ENCODE measurements at places on chromosomes 6 and 20.

DNA sequence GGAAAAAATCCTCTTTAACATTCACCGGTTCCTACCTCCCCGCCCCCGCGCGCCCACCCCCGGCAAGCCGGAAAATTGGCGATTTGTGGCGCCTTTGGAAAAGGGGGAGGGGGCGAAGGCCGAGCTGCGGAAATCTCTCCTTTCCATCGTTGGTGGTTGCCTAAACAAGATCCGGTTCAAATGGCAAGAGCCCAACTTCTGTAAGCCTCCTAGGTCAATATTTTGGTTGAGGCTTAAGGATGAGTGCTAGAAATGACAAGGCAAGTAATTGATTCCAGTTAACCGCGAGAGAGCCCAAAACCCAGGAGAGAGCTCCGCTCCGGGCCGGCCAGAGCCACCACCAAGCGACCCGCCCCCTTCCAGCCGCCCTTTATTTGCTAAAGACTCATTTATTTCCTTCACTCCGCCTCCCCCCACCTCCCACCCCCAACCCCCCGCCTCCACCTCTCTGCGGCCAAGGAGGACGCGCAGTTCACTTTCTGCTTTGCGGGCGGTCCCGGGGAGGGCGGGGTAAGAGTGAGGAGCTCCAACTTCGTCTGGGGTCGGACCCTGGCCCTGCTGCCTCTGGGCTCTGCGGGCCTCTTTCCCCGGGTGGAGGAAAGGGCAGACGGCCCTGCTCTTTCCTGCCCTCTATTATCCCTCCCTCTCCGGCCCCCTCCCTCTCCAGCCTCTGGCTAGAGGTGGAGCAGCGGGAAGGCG, 838 bp upstream of the NKX2-2 start:
- no peak for DNase-seq

DNA sequence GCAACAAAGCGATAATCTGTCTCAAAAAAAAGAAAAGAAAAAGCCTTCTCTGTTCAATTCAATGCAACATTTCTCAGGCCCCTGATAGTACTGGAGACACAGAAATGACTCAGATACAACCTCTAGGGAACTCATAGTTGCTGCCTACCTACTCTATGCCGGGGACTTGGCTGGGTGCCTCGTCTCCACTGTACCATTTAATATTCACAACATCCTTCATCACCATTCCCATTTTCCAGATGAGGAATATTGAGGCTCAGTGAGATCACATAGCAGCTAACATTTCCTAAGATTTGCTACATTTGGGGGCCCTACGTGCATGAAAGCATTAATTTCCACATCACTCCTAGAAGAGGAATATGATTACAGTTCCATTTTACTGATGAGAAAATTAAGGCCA, 7.5 kb downstream of the NOL4L start:
- DNase-seq: no peak

DNA sequence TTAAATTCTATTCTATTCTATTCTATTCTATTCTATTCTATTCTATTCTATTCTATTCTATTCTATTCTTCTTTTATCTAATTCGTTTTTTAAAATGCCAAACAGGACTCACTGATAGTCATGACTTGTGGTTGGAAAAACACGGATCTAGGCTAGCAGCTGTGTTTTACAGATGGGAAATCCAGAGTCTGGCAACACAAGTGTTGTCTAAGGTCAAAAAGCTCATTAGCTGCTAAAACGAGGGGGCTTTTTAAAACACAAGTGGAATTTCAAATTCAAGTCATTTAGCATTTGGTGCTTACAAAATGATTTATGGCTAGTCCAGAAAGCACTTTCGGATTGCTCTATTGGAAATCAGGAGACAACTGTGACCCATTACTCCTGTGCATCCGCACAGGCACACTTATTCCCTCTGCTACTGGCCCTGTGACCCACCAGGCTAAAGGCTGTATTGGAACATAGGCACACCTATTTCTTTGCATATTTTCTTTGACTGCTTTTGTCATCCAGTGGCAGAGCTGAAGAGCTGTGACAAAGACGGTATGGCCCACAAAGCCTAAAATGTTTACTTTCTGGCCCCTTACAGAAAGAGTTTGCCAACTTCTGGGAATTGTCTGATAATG, 17.8 kb upstream of the MLIP start:
- DNase-seq: no peak

DNA sequence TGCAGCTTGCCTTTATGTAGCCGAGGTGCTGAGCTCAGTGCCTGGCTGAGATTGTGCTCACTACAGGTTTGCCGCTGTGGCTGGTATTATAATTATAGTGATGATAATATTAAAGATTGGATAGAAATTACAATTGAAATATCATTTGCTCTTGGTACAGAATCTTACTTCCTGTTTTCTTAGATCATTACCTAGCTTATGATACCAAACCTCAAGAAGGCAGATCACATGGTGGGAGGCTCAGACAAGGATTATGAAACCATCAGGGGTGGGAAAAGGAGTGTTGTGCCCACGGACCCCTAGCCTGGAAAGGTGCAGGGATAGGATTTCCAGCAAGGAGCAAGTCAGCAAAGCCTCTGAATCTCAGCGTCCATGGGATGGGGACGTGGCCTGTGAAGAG, 70.6 kb downstream of the IGF2R start:
- DNase-seq: peak; percentile 15

DNA sequence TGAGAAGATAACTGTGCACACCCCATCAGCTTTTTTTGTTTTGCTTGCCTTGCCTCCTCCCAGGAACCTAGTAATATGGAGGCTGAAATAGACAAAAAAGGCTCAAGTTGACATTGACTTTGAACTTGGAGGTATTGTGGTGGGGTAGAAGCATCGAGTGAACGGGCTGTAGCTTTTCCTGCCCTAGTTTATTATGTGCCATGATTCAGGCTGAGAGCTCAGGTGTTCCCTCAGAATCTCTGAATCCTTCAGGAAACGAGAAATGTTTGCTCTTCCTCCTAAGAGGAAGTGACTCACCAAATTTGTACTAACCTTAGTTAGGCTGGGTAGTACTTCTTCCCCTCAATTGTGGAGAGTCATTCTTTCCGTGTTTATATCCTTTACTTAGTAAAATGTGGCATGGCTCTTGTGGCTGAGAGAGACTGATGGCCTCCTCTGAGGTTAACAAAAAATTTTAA, 98.8 kb downstream of the SASH1 start:
- peak; percentile 15 for DNase-seq

GRCh38 chr6:104187616-104188015, 672.1 kb downstream of the HACE1 start:
- no peak for DNase-seq

GRCh38 chr6:109579361-109579760, 96.3 kb upstream of the ZBTB24 start:
- DNase-seq: no peak

GRCh38 chr6:14452567-14453527, 335.3 kb downstream of the CD83 start:
- peak; percentile 99 for DNase-seq

DNA sequence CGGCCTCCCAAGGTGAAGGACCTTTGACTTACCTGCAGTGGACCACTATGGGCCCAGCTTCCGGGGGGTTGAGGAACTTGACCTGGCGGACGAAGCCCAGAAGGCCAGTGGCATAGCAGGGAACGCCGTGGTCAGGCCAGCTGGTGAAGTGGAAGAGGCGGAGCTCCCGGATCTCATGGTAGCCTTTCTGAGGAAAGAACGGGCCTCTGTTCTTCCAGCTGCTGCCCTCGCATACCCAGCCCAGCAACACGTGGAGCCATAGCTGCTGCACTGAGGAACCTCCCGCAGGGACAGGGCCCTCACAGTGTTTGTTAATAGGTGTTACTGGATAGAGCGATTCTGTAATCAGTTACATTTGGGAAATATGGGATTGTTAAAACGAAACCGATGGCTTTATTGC, 492.1 kb upstream of the CHD6 start:
- DNase-seq: no peak

DNA sequence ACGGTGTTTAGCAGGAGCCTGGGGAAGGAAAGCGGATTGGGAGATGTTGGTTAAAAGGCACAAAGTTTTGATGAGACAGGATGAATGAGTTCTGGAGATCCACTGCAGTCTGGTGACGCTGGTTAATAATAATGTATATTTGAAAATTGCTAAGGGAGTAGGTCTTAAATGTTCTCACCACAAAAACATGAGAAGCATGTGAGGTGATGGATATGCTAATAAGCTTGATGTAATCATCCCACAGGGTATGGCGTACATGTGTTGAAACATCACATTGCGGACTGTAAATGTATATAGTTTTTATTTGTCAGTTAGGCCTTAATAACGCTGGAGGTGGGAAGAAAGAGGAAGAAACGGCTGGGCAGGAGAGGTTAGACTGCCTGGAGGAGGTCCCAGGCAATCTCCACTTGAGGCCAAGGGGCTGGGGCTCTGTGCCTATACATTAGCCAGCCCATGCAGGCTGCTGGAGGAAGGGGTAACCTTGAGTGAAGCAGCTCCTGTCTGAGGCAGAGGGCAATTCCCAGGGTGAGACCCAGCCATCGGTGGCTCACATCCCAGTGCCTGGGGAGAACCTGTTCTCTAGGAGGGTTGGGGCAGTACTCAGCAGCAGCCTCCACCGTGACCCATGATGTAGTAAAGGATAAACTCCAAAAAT, 188.2 kb upstream of the QKI start:
- peak; percentile 15 for DNase-seq

Measured in NB4 (cell line).